ENCODE measurements at places on chromosomes 5 and 9.

GRCh38 chr5:157159209-157159751 is 6.8 kb downstream of the GARIN3 start:
- no peak for DNase-seq

DNA sequence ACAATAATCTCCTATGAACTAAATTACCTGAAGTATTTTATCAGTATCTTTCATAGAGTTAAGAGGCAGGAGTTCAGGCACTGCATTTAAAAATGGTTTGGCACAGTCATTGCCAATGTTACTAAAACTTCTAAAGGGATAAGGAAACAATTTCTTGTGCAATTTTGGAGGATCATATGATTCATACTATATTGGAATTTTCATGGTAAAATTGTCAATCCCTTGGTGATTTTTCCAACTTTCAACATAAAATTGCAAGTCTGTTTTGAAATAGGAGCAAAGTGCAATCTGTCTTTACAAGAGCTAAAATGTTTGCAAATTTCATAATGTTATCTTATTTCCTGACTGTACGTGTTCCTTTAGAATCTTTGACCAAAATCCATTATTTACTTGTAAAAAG is 211.1 kb downstream of the DMRTA1 start:
- no peak for DNase-seq

DNA sequence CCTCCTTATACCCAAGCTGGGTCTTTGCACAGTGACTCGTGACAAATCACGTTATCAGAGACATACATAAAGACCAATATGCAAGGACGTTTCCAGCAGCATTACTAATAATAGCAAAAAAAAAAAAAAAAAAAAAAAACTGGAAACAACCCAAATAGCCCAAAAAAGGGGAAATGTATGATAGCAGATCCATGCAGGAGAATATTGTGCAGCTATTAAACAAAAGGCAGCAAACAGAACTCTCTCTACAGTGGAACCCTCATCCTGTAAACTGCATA is 37.7 kb downstream of the C5orf15 start:
- no peak for DNase-seq

DNA sequence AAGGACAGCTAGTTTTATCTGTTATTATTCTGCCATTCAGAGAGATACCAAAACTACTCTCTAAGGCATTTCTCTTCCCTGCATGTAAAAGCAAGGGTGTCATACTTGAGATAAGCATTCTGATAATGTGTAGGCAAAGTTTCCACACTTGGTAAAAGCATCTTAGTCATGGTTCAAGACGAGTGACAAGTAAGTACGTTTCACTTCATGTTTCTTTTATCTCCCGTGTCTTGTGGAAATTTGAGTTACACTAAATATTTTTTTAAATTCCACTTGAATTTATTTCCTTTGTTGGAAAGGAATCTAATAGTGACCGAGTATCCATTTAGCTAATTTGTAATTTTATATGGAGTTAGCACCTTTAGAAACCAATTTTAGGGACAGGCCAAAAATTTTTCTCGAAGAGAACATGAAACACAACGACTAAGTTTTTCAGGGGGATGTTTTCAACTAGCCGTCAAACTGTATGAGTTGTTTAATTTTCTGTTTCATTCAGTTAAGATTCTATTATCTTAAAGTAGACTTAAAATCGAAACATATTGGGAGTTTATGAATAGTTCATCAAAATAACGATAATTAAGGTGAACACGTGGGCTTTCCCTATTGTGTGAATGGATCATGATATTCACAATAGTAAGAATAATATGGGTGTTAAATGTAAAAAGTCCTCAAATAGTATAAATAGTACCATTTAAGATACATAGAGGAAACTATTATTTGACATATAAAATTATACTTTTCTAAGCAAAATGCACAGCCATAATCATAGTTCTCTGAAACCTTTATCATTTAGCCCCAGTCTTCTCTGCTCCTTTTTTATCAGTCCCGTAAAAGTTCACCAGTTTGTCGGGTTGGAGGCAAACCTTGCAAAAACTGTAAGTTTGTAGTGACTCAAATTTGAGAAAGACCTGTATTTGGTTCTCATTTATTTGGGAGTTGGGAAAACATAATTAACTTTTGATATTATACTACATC is 1.6 kb downstream of the RFESD start:
- no peak for DNase-seq

- DNase-seq: no peak
Measured at GRCh38 chr5:37840053-37841034, 503 bp upstream of the GDNF start.

DNA sequence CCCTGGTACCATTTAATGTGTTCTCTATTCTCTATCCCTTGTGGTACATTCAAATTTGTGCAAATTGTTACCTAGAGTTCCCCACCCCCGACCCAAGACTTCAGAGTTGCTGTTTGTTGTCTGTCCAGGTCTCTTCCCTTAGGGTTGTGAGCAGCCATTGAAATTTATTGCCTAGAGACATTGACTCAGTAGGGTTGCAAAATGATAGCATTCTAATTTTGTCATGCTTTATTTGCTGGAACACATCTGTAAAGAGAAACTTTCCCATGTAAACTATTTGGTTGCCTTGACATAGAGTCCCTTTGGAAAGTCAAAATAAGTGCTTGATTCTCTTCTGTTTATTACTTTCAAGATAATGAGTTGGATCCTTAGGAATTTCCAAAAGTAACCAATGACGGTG is 91.7 kb upstream of the KLF9 start:
- DNase-seq: no peak

- DNase-seq: no peak
Measured at GRCh38 chr5:53087171-53087570, 22.4 kb downstream of the MOCS2 start.

- no peak for DNase-seq
Measured at GRCh38 chr9:38046661-38047300, 22.2 kb downstream of the SHB start.

DNA sequence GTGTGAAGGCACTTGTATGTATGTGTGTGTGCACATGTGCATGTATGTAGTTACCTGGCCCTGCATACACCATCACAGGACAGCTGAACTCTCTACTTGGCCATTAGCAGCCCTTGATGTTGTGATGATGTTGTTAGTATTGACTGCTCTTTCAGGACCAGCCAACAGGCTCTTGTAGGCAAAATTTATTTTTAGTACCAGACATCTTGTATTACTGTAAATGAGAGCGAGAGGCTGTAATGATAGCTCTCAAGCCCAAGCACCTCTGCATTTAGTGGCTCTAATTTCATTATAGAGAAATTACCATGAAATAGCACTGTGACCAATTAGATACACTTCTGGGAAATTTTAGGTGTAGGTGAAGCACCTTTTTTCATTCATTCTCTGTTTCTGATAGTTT is 158.0 kb downstream of the SMARCA2 start:
- no peak for DNase-seq
